Myometrial cell (primary cell): ENCODE measurements at places on chromosomes 11 and 22. TPM values are rescaled to one million over a fixed set of nuclear protein-coding genes. Genes with fewer than 3 reads are reported as not detected.

APOL1 gene
- total RNA-seq: 13.5 and 22.2 TPM in 2 replicates

FGF3 gene
- total RNA-seq: not detected in 2 replicates

GAB4 gene
- not detected in 2 replicates for total RNA-seq

OR52I2 gene
- not detected in 2 replicates for total RNA-seq

ALX4 gene
- not detected in 2 replicates for total RNA-seq

GLYATL2 gene
- total RNA-seq: 0.18 TPM in 1 of 2 replicates, not detected in the other

PLXNB2 gene
- 161 and 185 TPM in 2 replicates for total RNA-seq

ARHGAP8 gene
- not detected in 2 replicates for total RNA-seq

OR8D4 gene
- not detected in 2 replicates for total RNA-seq

SLC29A2 gene
- total RNA-seq: 0.71 and 1.2 TPM in 2 replicates

OR10D3 gene
- total RNA-seq: not detected in 2 replicates

DGCR6 gene
- 9.0 TPM in 1 of 2 replicates, not detected in the other for total RNA-seq

ESAM gene
- 4.8 and 6.3 TPM in 2 replicates for total RNA-seq

ZNF214 gene
- total RNA-seq: 2.1 and 2.3 TPM in 2 replicates
